ENCODE measurements at places on chromosomes 2 and 18.

DNA sequence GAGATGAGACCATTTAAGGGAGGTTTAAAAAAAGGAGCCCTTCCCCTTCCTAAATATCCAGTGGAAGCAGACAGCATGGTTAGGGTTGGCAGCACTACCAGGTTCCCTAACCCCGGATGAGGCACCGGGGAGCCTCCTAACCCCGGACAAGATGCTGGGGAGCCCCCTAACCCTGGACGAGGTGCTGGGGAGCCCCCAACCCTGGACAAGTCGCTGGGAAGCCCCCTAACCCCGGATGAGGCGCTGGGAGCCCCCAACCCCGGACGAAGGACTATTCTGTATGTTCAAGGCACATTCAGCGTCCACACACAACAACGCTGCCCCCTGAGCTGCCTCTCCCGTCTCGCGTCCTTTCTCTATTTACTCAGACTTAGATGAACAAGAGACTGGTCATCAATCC lies 51.9 kb downstream of the ANKMY1 start:
- no peak for DNase-seq

DNA sequence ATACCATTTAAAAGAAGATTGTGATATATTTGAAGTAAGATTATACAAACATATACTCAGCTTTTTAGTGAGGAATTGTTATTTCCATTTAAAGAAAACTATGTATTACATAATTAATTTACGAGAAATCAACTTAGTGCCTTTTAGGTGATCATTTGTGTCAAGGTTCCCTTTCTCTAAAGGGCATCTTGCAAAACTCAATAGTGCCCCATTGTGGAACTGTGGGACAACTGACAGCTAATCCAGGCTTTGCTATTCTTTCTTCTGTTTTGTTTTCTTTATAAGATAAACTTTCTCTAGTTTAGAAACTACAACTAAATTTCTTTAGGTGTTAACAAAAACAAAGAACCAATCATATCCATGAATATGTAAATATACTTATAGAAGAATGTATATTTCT lies 24.3 kb upstream of the VIT start:
- peak; percentile 57 for DNase-seq

DNA sequence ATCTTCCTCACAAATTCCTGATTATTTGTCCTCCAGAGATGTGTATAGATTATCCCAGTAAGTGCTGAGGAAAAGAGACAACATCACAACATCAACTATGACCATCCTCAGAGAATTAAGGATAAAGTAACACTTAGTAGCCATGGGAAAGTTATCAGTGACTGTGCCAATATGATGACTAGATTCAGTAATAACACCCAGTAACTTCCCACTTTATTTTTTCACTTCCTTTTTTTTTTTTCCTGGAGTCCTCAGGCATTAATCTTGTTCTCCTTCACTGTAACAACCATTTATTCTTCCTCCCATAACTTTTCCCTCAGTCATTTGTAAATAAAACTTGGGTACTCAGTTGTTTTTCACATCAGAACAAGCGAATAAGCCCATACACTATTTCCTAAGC lies 16.7 kb upstream of the PID1 start:
- DNase-seq: no peak

DNA sequence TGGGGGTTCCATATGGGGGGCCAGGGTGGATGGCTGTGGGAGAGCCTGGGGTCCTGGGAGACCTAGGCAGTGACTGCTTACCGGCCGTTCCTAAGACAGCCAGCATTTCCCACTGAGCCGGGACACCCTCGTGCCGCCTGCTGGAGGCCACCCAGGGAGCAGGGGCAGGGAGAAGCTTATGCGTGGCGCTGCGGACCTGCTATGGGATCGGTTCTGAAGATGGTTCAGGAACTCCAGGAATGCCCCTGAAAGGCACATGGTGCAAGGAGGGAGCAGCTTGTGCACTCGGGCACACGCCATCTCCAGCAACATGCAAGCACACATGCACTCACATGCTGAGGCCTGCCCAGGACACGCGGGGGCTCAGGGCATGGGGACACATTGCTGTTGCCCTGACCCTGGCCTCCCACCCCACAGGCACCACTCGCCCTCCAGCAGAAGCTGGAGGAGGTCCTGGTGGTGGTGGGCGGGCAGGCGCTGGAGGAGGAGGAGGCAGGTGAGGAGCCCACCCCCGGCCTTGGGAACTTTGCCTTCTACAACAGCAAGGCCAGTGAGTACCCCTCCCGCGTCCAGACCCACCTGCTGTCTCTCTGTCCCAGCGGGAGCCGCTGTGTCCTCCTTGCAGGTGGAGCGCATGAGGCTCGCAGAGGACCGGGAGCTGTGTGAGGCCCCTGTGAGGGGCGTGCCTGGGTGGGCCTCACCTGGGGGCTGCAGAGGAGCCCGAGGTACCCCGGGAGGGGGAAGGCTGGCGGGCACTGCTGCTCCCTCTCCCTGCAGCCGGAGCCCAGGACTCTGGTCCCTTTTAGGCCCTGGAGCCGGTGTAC lies 4.1 kb downstream of the KLHL30 start:
- DNase-seq: peak; percentile 14

DNA sequence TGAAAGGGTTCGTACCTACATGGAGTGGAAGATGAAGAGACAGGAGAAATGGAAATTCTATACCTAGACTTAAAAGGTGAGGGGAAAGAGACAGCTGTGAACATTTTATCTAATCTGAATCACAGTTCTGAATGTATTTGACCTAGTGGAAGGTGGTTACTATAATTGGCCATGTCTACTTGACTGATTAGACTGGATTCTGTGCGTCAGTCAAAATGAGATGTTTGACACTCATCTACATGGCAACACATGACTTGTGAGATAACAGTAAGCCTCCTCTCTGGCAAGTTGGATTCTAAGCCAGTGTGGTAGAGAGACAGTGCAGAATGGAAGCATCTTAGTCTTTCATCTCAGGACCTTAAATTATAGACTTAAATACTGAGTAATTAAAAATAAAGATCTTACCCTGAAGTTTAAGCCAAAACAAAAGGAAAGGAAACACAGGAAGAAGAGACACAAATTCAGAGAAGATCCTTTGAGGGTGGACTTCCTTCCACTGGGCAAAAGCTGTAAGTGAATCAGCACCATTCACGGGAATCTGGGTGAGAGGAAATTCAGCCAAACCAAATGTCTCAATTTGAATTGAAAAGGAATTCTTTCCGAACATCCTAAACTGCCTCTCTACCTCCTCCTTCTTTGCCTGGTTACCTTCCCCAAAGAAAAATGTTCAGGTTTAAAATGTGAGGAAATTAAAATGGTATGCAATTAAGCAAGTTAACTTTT lies 121.6 kb downstream of the EHBP1 start:
- DNase-seq: no peak

- DNase-seq: no peak
Measured at GRCh38 chr2:26711457-26712161, 19.1 kb downstream of the KCNK3 start.

GRCh38 chr2:105376789-105377240 lies 22.0 kb downstream of the FHL2 start:
- DNase-seq: peak; percentile 82

GRCh38 chr2:23662941-23663920 lies 263.7 kb downstream of the ATAD2B start:
- peak; percentile 16 for DNase-seq

DNA sequence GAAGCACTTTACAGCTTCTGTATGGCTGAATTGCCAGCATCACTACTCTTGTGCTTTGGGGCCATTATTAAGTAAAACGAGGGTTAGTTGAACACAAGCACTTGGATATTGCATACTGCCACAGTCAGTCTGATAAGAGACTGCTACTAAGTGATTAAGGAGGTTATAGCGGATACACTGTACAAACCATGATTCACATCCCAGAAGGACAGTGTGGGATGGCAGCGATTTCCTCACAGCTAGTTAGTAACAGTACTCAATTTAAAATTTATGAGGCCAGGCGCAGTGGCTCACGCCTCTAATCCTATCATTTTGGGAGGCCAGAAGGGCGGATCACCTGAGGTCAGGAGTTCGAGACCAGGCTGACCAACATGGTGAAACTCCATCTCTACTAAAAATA lies 2.6 kb upstream of the BMPR2 start:
- peak; percentile 47 for DNase-seq
